Stimulated activated CD4-positive, alpha-beta T cell treated with anti-CD3 and anti-CD28 coated beads, Interleukin-1b, Interleukin-23, amount 100 ng/mL, for 4 hours (primary cell): ENCODE measurements at places on chromosomes 2 and 18.

GRCh38 chr2:72931280-72931910 lies 14.1 kb downstream of the EMX1 start:
- no peak for DNase-seq

- no peak for DNase-seq
Measured at GRCh38 chr18:11577271-11578112, 31.9 kb upstream of the SLC35G4 start.

- DNase-seq = no peak
Measured at GRCh38 chr2:147660680-147661079, 184.1 kb upstream of the ACVR2A start.

DNA sequence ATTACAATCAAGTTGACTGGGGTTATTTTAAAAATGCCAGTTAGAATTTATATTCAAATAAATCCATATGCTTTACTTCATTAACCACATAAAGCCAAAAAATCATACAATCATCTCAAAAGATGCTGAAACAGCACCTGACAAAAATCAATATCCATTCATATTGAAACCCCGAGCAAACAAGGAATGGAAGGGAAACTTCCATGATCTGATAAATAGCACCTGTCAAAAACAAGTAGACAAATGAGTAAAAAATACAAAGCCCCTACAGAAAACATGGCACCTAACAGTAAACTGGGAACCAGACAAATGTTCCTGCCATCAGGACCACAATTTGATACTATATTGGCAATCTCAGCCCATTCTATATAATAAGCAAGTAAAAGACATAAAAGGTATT lies 227.5 kb downstream of the HDAC4 start:
- no peak for DNase-seq

- no peak for DNase-seq
Measured at GRCh38 chr2:105725388-105725787, 19.3 kb upstream of the NCK2 start.
